Thoracic aorta (tissue), 2 donors: ENCODE measurements at places on chromosomes 5 and 9. TPM values are rescaled to one million over a fixed set of nuclear protein-coding genes. Genes with fewer than 3 reads are reported as not detected.

RPL37 gene
- 45.4 TPM for total RNA-seq

GRCh38 chr5:80931411-80931810 is 28.8 kb upstream of the RASGRF2 start:
- H3K27me3 ChIP-seq = no peaks in the 10 kb centered on the region
- no peaks in the 10 kb centered on the region for H3K4me1 ChIP-seq
- no peak overlapping the region for H3K27ac ChIP-seq
- no peaks in the 10 kb centered on the region for H3K36me3 ChIP-seq
- H3K4me3 ChIP-seq = no peak overlapping the region

DNA sequence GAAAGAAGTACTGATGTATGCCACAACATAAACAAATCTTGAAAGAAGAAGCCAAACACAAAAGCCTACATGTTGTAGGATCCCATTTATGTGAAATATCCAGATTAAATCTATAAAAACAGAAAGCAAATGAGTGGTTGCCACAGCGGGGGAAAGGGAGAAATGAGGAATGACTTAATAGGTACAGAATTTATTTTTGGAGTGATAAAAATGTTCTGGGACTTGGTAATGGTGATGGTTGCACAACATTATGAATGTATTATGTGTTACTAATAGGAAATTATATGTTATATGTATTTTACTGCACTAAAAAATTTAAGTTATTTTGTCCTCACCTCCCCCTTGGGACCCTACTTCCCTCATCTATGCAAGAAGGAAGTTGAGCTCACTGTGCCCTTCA is 16.4 kb upstream of the TTC1 start:
- H3K27ac ChIP-seq = no peak overlapping the region

GRCh38 chr9:131473198-131473885 is 29.4 kb upstream of the POMT1 start:
- no peak overlapping the region for H3K4me3 ChIP-seq
- no peak overlapping the region for H3K27ac ChIP-seq
- H3K36me3 ChIP-seq = peaks cover 92% of the 10 kb centered on the region
- H3K4me1 ChIP-seq = no peaks in the 10 kb centered on the region

SHISAL2B gene
- total RNA-seq = not detected

- no peaks in the 10 kb centered on the region for H3K36me3 ChIP-seq
- DNase-seq = no peak
- H3K4me3 ChIP-seq = no peak overlapping the region
- no peaks in the 10 kb centered on the region for H3K4me1 ChIP-seq
Observed at GRCh38 chr9:108117795-108118194, 628.2 kb upstream of the KLF4 start.

DNA sequence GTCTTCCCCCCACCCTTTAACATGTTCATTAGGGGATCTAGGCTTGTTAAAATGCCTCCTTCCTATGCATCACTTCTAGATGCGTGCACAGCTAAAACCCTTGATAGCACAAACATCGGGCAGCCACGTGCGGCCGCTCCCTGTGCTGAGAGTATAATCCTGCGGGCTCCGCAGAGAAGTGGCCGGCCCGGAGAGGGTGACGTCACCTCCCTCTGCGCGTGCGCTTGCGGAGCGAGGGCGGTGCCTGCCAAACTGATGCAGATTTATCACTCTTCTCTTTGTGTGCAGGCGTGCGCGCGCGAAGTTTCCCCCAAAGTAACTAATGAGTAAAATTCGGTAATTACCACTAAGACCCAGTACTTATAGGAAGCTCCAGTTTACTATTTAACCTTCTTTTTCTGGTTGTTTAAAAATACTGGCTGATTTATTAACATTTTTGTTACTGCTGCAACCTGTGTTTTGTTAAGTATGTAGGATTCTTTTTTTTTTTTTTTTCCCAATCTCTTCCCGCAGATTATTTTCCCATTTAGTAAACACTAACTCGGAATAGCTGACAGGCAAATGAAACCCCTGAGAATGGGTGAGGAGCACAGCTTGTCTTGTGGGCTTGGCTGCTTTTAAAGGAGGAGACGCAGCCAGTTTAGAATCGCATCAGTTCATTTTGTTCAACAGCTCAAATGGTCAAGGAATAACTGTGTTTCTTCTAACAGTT is 121.6 kb downstream of the TRIO start:
- no peaks in the 10 kb centered on the region for H3K27me3 ChIP-seq
- H3K4me1 ChIP-seq = peaks cover 69% of the 10 kb centered on the region
- no peaks in the 10 kb centered on the region for H3K36me3 ChIP-seq
- peak overlapping the region; percentile 63 for H3K4me3 ChIP-seq

DNA sequence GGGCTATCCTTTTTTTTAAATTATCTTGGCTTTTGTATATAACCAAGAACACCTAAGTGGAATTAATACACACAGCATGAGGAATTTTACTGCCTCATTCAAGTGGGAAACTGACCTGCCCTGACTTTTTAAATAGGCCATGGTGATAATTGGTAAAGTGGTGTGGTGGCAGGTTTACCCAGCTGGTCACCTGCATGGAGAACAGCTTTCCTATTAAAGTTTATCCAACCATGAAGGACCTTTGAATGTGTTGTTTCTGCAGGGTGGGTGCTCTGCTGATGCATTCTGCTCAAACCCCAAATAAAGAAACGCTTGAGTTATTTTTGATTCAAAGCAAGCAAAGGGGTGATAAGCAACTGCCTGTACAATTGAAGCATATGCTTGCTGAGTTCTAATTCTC is 261.0 kb upstream of the GRIN3A start:
- DNase-seq = no peak
- no peak overlapping the region for H3K4me3 ChIP-seq
- H3K36me3 ChIP-seq = no peaks in the 10 kb centered on the region
- no peaks in the 10 kb centered on the region for H3K27me3 ChIP-seq
- no peaks in the 10 kb centered on the region for H3K4me1 ChIP-seq

NUDT2 gene
- total RNA-seq = 3.4 TPM

- no peaks in the 10 kb centered on the region for H3K27me3 ChIP-seq
- H3K36me3 ChIP-seq = no peaks in the 10 kb centered on the region
- H3K27ac ChIP-seq = no peak overlapping the region
- no peak for DNase-seq
Observed at GRCh38 chr9:13675638-13676000, 396.1 kb upstream of the MPDZ start.

DNAH5 gene
- total RNA-seq = 0.68 TPM

- H3K4me3 ChIP-seq = no peak overlapping the region
- no peaks in the 10 kb centered on the region for H3K36me3 ChIP-seq
- no peak overlapping the region for H3K27ac ChIP-seq
- no peak for DNase-seq
- no peaks in the 10 kb centered on the region for H3K27me3 ChIP-seq
Observed at GRCh38 chr9:130304643-130305042, 39.1 kb downstream of the HMCN2 start.

DNA sequence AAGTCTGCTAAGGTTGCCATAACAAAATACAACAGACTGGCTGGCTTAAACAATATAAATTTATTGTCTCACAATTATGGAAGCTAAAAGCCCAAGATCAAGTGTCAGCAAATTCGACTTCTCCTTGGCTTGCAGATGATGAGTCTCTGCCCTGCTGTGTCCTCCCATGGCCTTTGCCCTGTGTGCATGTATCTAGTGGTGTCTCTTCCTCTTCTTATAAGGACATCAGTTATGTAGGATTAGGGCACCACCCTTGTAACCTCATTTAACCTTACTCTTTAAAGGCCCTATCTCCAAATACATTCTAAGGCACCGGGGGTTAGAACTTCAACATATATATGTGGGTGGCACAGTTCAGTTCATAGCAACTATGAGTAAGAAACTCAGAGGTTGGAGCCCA is 157.9 kb upstream of the RASA1 start:
- no peak for DNase-seq
- H3K27ac ChIP-seq = no peak overlapping the region
- no peaks in the 10 kb centered on the region for H3K36me3 ChIP-seq
- H3K27me3 ChIP-seq = no peaks in the 10 kb centered on the region
- H3K4me3 ChIP-seq = no peak overlapping the region

LTC4S gene
- total RNA-seq = 4.9 TPM

- no peaks in the 10 kb centered on the region for H3K27me3 ChIP-seq
- no peaks in the 10 kb centered on the region for H3K36me3 ChIP-seq
- DNase-seq = no peak
- no peak overlapping the region for H3K4me3 ChIP-seq
- H3K4me1 ChIP-seq = peaks cover 17% of the 10 kb centered on the region
- no peak overlapping the region for H3K27ac ChIP-seq
Observed at GRCh38 chr9:72807765-72808445, 144.9 kb downstream of the ALDH1A1 start.

- no peaks in the 10 kb centered on the region for H3K27me3 ChIP-seq
Observed at GRCh38 chr5:110038297-110038997, 348.7 kb downstream of the MAN2A1 start.

STPG3 gene
- total RNA-seq = not detected

GRCh38 chr9:135516132-135516860 is 4.9 kb upstream of the LCN1 start:
- H3K4me3 ChIP-seq = no peak overlapping the region
- no peak for DNase-seq
- no peaks in the 10 kb centered on the region for H3K27me3 ChIP-seq
- H3K4me1 ChIP-seq = no peaks in the 10 kb centered on the region
- no peaks in the 10 kb centered on the region for H3K36me3 ChIP-seq
- no peak overlapping the region for H3K27ac ChIP-seq

DNA sequence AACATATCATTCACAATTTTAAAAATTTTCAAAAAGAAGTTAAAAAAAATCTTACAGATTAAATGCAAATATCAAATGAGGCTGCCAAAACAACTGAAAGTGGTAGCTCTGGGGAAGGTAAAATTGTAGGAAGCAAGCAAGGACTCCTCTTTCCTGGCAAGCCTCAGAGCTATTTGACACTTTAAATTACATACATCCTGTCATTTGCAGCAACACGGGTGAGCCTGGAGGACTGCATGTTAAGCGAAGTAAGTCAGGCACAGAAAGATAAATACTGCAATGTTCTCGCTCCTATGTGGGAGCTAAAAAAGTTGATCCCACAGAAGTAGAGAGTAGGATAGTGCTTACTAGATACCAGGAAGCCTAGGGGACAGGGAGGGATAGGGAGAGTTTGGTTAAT is 58.0 kb downstream of the LPAR1 start:
- no peak overlapping the region for H3K4me3 ChIP-seq
- H3K27me3 ChIP-seq = no peaks in the 10 kb centered on the region
- H3K27ac ChIP-seq = no peak overlapping the region
- no peaks in the 10 kb centered on the region for H3K36me3 ChIP-seq
- peaks cover 24% of the 10 kb centered on the region for H3K4me1 ChIP-seq

GRCh38 chr9:21333226-21333625 is 2.0 kb downstream of the KLHL9 start:
- no peaks in the 10 kb centered on the region for H3K27me3 ChIP-seq
- H3K4me1 ChIP-seq = peaks cover 62% of the 10 kb centered on the region
- no peak for DNase-seq
- no peak overlapping the region for H3K27ac ChIP-seq

TRIO gene
- 219 TPM for total RNA-seq

- no peak for DNase-seq
- no peak overlapping the region for H3K27ac ChIP-seq
- H3K4me3 ChIP-seq = no peak overlapping the region
- no peaks in the 10 kb centered on the region for H3K4me1 ChIP-seq
- no peaks in the 10 kb centered on the region for H3K36me3 ChIP-seq
Observed at GRCh38 chr9:112396872-112397271, 17.0 kb downstream of the HSDL2 start.

- H3K4me1 ChIP-seq = peaks cover 36% of the 10 kb centered on the region
- H3K36me3 ChIP-seq = no peaks in the 10 kb centered on the region
- H3K4me3 ChIP-seq = no peak overlapping the region
- H3K27me3 ChIP-seq = no peaks in the 10 kb centered on the region
- H3K27ac ChIP-seq = peak overlapping the region; percentile 95
Observed at GRCh38 chr9:92507005-92507404, 24.7 kb upstream of the ASPN start.

DNA sequence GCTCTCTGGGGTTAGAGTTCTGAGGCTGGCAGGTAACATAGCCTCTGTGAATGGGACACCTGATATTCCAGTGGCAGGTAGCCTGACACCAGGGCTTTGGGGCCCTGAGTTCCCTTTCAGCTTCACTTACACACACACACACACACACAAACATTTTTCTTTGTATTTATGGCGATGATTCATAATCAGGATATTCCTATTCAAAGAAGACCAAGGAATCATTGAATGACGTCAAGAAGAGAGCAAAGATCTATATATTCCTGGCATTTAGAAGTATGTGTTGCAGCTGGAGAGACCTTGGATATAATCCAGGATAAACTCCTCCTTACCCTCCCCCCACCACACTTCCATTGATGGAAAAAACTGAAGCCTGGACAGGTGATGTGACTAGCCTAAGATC is 7.9 kb upstream of the ENTREP1 start:
- H3K36me3 ChIP-seq = no peaks in the 10 kb centered on the region
- no peak overlapping the region for H3K27ac ChIP-seq
- no peaks in the 10 kb centered on the region for H3K27me3 ChIP-seq

- H3K4me3 ChIP-seq = no peak overlapping the region
- H3K36me3 ChIP-seq = no peaks in the 10 kb centered on the region
- no peaks in the 10 kb centered on the region for H3K27me3 ChIP-seq
- H3K27ac ChIP-seq = no peak overlapping the region
Observed at GRCh38 chr5:53277491-53277890, 167.9 kb upstream of the MOCS2 start.

- H3K27me3 ChIP-seq = peaks cover 31% of the 10 kb centered on the region
- no peak for DNase-seq
- no peaks in the 10 kb centered on the region for H3K36me3 ChIP-seq
- H3K4me1 ChIP-seq = peaks cover 7% of the 10 kb centered on the region
Observed at GRCh38 chr9:137158625-137159024, 11.2 kb downstream of the LRRC26 start.

GADD45G gene
- 5.8 TPM for total RNA-seq

GBGT1 gene
- total RNA-seq = 46.8 TPM

DNA sequence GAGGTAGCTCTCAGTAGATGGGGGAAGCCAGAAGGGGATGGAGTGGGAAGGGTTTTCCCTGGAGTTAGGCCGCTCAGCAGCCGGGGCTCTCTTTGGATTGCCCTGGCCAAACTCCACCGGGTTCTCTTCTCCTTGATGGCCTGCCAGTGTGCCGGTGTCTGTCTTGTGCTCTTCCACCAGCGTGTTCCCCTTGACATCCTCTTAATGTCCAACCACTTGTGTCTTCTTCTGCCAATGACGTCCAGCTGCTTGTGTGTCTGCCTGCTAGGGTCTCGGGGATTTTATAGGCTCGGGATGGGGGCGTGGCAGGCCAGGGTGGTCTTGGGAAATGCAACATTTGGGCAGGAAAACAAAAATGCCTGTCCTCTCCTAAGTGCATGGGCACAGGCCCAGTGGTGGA is 313.1 kb upstream of the PUM3 start:
- H3K27me3 ChIP-seq = no peaks in the 10 kb centered on the region
- no peak overlapping the region for H3K27ac ChIP-seq
- no peaks in the 10 kb centered on the region for H3K36me3 ChIP-seq
- no peak for DNase-seq
- no peaks in the 10 kb centered on the region for H3K4me1 ChIP-seq

HACD4 gene
- total RNA-seq = 8.4 TPM

DNA sequence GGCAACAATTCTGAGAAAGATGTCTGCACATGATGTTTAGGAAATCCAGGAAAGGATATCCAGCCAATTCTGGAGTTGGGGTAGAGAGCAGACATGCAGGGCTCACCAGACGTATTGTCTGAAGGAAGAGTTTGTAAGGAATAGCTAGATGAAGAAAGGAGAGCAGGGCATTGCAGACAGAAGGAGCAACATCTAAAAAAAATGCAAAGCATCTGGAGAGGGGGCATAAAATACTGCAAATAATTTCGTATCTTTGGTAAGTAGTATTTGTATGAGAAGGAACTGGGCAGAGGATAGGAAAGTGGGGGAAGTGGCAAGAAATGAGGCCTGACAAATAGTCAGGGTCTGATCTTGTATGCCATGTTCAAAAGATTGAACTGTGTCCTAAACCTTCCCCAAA is 74.8 kb downstream of the MACIR start:
- H3K36me3 ChIP-seq = no peaks in the 10 kb centered on the region
- H3K4me1 ChIP-seq = no peaks in the 10 kb centered on the region
- no peak overlapping the region for H3K4me3 ChIP-seq
- H3K27me3 ChIP-seq = no peaks in the 10 kb centered on the region
